Activated T-helper 1 cell treated with anti-CD3 and anti-CD28 coated beads, Interleukin-12 subunit alpha, Interleukin-12 subunit beta, Interleukin-2, Interleukin-4 antibody, amounts not matched to agents 30 ng/mL and 10 ng/mL and 1 ng/mL, durations not matched to agents 14 hours and 24 hours and 36 hours (primary cell): ENCODE measurements at places on chromosomes 4 and X. TPM values are rescaled to one million over a fixed set of nuclear protein-coding genes. Genes with fewer than 3 reads are reported as not detected.

ATP8A1 gene
- 18.2 and 25.8 TPM in 2 replicates for total RNA-seq

BEND2 gene
- not detected in 2 replicates for total RNA-seq

MMRN1 gene
- not detected in 2 replicates for total RNA-seq

PRKG2 gene
- 0.10 and 0.20 TPM in 2 replicates for total RNA-seq

UGT2A1 gene
- total RNA-seq = not detected in 2 replicates

CDS1 gene
- not detected in 2 replicates for total RNA-seq

COL4A6 gene
- total RNA-seq = not detected in 2 replicates

TMPRSS11B gene
- total RNA-seq = not detected in 2 replicates

PAGE5 gene
- not detected in 2 replicates for total RNA-seq

INPP4B gene
- 16.8 and 19.3 TPM in 2 replicates for total RNA-seq

GIMD1 gene
- total RNA-seq = not detected in 2 replicates

DMD gene
- total RNA-seq = 12.8 TPM in 2 replicates
